ENCODE measurements at places on chromosomes 4 and X. TPM values are rescaled to one million over a fixed set of nuclear protein-coding genes. Genes with fewer than 3 reads are reported as not detected.

Gene ZNF718
- 10.8 TPM for total RNA-seq

Gene ZNF157
- not detected for total RNA-seq

Gene HSFX3
- total RNA-seq, result not detected

Gene TRO
- total RNA-seq, result not detected

Gene TCEAL6
- total RNA-seq, result not detected

Gene RASSF6
- 1.6 TPM for total RNA-seq

Gene TET2
- total RNA-seq, result 20.9 TPM

Gene UGT2B17
- not detected for total RNA-seq

Gene SLC16A2
- total RNA-seq, result 13.7 TPM

Gene MSX1
- 3.6 TPM for total RNA-seq

Gene POLA1
- total RNA-seq, result 9.8 TPM

Gene PNCK
- not detected for total RNA-seq

Gene RBMXL3
- not detected for total RNA-seq

Gene MAGEC3
- not detected for total RNA-seq

Gene MTMR8
- not detected for total RNA-seq

Gene F8A3
- 2.8 TPM for total RNA-seq

Gene DRP2
- 0.47 TPM for total RNA-seq

Gene HTR2C
- total RNA-seq, result not detected

Gene RTL9
- total RNA-seq, result not detected

Gene HERC5
- total RNA-seq, result 0.54 TPM

Gene CYLC1
- not detected for total RNA-seq

Gene NAP1L5
- total RNA-seq, result 0.27 TPM

Gene GYG2
- total RNA-seq, result not detected

Gene PAGE5
- not detected for total RNA-seq

Gene PF4V1
- total RNA-seq, result not detected

Gene PCDH10
- not detected for total RNA-seq

Gene TREX2
- total RNA-seq, result 0.49 TPM

Gene TMSB15B
- 3.0 TPM for total RNA-seq

Gene REELD1
- total RNA-seq, result not detected

Gene AMBN
- total RNA-seq, result not detected

Gene HGFAC
- 0.28 TPM for total RNA-seq

Gene MAGEA2
- total RNA-seq, result not detected

Gene NXF2
- not detected for total RNA-seq

Gene ARHGAP4
- total RNA-seq, result 2.3 TPM

Gene DCAF8L2
- total RNA-seq, result not detected

Gene TAF7L
- not detected for total RNA-seq

Gene SPP1
- not detected for total RNA-seq

Gene SLC34A2
- total RNA-seq, result not detected

Gene COX7B2
- total RNA-seq, result not detected

Gene ADGRG2
- 6.4 TPM for total RNA-seq

Gene PTTG2
- total RNA-seq, result not detected

Gene FHIP1A
- 19.8 TPM for total RNA-seq

Gene CXCL1
- 35.0 TPM for total RNA-seq

Gene GLRA2
- not detected for total RNA-seq

Gene MID1
- total RNA-seq, result 10.0 TPM

Gene MAGEA2B
- not detected for total RNA-seq

Gene MAPK10
- 4.7 TPM for total RNA-seq

Gene AREG
- 1,402 TPM for total RNA-seq

Gene SMARCA1
- 1.7 TPM for total RNA-seq

Gene POU3F4
- total RNA-seq, result not detected

Gene GCNA
- 3.4 TPM for total RNA-seq

Gene TNIP3
- 2.0 TPM for total RNA-seq

Gene SMIM10L2A
- 0.20 TPM for total RNA-seq

Gene DNAAF6
- not detected for total RNA-seq

Gene EFHC2
- not detected for total RNA-seq

Gene HHIP
- total RNA-seq, result 0.12 TPM

Gene RENBP
- total RNA-seq, result not detected

Gene SUPT20HL2
- total RNA-seq, result not detected

Gene PCDH19
- total RNA-seq, result 0.12 TPM

All from MCF 10A (cell line).